ENCODE measurements at places on chromosomes 16 and 17.

GRCh38 chr17:5781236-5781927 is 197.1 kb upstream of the NLRP1 start:
- no peak for DNase-seq

DNA sequence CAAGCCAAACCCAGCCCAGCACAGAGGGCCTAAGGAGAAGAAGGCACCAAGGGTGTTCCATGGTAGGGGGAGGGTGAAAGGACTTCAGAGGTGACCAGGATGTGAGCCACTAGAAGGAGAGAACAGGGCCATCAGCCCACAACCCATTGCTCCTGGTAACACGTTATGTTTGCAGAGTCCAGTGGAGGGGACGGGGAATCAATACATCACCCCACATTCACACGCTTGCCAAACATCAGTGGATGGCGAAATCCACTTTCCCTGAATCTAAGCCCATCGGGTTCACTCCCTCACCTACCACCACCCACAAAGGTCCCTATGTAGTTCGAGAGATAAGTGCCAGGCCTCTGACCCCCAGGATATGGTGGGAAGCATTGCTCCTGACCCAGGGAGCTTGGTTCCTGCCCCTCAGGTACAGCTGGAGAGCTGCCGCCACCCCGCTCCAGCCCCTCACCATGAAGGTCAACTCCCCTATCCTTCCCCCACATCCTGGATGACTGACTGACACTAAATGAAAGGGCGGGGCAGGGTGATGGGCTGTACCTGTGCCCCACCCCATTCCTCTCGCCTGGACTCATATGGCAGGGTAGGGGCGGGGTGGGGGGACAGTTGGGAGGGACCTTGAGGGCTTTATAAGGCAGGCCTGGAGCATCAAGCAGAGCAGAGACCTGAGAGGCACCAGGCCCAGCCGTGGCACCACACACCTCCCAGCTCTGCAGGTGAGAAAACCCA is at the start of gene GAST:
GAST (plus strand) TSS at position 663 of the 732 bp plus-strand sequence. CDS start 3,106 bp downstream, outside the sequence.
- DNase-seq = no peak

GRCh38 chr17:59814685-59815084 is 78.1 kb downstream of the TUBD1 start:
- no peak for DNase-seq

- DNase-seq = no peak
Measured at GRCh38 chr17:82200135-82200534, 12.5 kb downstream of the CCDC57 start.

DNA sequence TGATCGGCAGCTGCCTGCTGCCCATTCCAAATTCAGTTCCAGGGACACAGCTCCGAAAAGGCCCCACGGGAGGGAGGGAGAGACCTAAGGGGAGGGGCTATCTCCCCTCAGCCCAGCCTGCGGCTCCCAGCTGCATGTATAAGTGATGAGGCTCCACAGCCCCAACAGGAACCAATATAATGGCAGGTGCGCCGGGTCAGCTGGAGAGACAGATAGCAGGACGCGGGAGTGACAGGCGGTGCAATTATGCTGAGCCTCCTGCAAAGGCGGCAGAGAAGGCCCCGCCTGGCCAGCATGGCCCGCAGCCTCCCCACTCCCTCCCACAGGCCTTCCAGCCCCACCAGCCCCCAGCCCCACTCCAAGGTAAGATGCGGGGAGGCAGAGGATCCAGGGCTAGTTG is 8.1 kb upstream of the C1QL1 start:
- no peak for DNase-seq

DNA sequence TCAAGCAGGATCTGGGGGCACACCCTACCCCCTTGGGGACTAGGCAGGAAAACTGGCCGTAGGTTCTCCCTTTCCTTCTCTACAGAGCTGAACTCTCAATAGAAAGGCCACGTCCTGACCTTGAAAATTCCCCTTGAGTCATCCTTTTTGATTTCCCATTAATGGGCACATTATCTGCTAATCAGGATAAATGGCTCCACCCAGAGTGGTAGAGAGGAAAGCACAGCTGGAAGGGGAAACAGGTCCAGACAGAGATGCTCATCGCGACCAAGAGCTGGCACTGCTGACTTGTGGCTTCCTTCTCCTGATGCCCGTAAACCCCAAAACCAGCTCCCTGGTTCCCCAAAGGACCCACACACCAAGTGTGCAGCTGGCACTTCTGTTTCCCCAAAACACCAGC is 206.5 kb upstream of the CDH5 start:
- DNase-seq = no peak

GRCh38 chr16:16062023-16062937 is 112.9 kb downstream of the ABCC1 start:
- no peak for DNase-seq

DNA sequence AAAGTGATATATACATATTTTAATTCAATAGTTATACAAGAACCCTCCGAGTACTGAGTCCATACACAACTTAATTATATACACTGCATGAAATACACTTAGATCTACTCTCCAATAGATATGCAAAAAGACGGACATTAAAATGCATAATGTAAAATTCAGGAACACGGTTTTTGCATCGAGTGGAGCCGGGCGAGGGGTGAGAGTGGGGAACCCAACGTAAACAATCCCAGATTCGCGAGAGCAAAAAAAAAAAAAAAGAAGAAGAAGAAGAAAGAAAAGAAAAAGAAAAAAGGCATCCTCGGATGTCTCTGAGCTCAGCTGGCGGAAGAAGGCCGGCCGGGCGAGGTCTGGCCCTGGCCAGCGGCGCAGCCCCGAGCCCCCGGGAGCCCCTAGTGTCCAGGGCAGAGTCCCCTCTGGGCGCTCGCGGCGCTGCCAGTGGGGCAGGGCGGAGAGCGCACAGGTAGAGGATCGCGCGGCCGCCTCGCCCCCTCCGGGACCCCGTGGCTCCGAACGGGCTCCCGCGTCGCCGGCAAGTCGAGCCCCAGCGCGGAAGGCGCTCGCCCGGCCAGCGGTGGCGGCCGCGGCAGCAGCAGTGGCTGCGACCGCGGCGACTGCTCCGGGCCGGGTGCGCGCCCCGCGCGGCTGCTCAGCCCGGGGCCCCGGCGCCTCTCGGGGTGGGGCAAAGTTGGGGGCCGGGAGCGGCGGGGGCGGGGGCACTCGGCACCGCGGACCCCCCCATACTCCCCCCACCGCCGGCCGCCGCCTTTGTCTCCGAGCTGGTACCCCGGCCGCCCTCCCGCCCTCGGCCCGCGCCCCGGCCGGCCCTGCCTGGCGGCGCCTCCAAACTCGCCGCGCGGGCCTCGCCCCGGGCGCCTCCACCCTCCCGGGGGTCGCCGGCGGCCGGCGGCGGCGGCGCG is 9.6 kb upstream of the ZFHX3 start:
- no peak for DNase-seq

DNA sequence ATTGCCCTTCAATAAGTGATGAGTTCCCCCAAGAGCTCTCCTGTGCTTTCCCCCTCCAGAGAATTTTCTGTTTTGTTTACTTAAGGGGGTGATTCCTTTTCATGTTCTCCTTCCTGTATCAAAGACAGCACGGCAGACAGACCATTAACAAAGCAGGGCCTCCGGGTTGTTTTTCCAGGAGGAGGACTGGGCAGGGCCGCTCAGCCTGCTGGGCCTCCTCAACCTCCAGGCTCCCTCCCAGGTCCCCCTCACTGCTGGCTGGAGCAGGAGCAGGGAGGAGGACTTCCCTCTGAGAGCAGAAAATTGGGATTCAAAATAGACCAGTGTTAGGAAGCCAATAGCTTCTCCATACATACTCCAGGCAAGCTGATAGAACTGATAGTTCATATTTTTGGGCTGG is 20.4 kb downstream of the SDK2 start:
- DNase-seq = no peak

DNA sequence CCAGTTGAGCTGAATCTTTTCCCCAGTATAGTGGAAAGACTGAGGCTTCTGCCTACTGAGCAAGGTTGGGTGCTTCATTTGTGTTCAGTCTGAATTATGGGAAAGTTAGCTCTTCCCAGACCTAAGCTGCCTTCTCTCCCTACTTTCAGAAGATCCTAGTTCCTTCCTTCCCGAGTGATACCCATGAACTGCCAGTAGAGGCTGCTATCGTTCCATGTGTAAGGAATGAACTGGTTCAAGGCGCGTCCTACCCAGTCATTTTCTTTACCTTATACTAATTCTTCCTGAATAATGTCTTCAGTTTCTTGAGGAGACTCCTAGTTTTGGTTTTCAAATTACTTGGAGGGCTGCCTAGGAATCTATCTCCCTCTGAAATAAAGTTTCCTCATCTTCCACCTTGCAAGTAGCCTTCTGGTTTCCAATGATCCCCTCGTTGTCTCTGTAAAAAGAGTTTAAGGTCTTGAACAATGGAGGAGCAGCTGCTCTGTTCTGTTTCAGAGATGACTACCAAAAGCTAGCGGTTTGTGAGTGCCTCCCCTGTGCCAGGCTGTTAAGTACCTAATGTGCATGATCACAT is 934 bp upstream of the AOC2 start:
- DNase-seq = no peak

DNA sequence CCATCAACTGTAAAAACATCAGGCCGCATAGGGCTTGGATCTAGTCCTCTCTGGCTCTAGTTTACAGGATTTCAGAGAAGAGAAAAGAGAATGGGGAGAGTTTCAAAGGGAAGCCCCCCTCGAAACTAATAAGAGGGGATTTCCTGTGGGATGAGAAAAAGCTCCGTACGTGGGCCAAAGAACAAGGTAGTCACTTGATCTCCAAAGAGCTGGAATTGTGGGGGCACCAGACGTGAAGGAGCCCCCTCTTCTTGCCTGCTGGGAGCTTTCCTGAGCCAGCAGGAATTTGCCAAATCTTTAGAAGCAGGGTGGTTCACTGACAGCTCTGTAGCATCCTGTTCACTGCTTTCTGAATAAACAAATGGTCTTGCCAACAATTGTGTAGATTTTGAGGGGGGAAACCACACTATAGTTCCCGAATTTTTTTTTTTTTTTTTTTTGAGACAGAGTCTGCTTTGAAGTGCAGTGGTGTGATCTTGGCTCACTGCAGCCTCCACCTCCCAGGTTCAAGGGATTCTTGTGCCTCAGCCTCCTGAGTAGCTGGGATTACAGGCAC is 7.0 kb upstream of the TMIGD1 start:
- DNase-seq = no peak

DNA sequence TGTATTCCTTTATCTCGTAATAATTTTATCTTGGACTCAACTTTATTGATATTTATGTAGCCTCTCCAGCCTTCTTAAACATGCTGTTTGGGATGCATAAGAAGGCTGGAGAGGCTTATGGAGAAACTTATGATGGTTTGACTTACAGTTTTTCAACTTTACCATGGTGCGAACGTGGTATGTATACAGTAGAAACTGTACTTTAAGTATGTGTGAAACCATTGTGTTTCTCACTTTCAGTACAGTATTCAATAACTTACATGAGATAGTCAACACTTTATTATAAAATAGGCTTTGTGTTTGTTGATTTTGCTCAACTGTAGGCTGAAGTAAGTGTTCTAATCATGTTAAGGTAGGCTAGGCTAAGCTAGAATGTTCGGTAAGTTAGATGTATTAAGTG is 206.8 kb downstream of the SEC14L1 start:
- no peak for DNase-seq

DNA sequence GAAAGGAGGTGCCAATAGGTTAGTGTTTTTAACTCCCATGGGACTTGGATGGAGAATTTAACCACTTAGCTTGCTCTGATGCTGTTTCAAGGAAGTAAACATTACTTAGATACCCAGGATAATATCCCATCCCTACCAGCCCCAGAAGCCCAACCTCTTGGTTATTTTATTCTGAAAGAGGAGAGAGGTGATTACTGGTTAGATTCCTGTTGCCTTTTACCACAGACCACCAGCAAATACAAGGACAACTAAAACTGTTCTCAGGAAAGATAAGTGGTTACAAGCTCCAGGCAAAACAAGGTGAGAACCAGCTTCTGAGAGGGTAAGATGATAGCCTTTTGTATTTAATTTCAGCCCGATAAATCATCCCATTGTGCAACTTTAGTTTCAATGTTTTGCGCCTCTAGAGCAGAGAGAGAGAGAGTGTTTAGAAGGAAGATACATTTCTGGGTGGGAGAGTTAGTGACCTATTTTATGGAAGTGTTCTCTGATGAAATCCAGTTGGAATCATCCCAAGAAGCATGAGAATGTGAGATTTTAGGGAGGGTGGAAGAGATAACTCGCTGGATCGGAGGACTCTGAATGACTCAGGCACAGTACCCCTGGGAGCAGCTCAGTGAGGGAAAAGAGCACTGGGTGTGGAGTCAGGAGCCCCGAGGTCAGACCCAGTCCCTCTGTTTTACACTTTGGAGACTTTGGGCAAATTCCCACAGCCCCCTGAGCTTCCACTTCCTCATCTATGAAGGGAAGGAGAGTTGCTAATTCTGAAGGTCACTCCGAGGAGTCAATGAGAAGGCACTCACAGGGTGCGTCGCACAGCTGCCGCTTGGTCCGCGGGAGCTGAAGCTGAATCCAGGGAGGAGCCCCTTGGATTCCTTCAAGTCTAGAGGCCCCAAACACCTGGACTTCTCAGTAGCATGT is 12.1 kb downstream of the GLP2R start:
- DNase-seq = no peak

DNA sequence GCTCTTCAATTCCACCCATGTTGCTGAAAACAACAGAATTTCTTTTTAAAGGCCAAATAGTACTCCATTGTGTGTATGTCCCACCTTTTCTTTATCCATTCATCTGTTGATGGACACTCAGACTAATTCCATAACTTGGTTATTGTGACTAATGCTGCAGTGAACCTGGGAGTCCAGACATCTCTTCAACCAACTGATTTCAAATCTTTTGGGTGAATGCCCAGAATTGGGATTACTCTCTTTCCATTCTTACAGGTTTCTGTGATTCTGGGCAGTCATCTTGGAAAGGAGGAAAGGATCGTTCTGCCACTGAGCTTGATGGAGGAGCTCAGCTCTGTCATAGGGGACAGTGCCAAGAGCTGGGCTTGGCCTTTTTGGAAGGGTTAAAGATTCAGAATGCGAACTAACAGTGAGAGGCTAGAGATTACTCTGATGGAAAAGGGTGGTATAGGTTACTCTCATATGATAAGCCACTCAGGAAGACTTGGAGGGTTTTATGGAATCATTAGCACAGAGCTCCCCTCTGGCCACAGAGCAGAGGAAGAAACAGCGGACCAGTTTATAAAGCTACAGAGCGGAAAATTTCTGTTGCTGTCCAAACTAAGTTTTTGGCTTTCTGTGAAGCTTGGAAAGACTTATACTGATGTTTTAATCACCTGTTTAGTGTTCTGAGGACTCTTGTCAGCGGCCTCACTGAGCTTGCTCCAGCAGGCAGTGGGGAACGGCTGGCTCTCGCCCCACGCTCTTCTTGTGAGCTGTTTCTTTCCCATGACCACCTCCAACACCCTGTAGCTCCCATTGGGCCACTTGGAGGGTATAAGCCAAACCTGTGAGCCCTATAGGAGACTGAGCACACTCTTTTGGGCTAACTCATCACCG is 48.3 kb downstream of the HIC1 start:
- DNase-seq = no peak

GRCh38 chr17:82332669-82333278 is 792 bp downstream of the SECTM1 start:
- no peak for DNase-seq

DNA sequence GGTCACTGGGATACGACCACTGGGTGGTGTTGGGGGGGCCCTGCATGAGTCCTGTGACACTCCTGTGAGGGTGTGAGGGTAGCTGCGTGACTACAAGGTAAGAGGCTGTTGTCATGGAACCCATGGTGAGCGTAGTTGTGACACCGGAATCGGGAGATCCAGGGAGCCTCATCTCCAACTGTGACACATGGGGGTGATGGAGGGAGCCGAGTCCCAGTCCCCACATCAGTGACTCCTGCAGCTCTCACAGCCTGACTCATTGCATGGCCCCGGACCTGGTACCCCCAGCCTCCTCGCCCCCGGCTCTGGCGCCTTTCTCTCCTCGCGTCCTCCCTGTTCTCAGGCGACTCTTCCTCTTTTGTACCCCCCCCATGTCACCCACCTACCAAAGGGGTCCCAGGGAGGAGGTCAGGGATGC is 14.2 kb downstream of the CDH16 start:
- DNase-seq = no peak

All from activated gamma-delta T cell treated with Interleukin-2 at 50 U/mL for 16 hours (primary cell).